Keratinocyte (primary cell): ENCODE measurements at places on chromosomes 6 and 20.

GRCh38 chr6:14887986-14888574, 357.8 kb upstream of the JARID2 start:
- DNase-seq = no peak

GRCh38 chr6:128350416-128351254, 169.8 kb downstream of the PTPRK start:
- DNase-seq = peak; percentile 9

DNA sequence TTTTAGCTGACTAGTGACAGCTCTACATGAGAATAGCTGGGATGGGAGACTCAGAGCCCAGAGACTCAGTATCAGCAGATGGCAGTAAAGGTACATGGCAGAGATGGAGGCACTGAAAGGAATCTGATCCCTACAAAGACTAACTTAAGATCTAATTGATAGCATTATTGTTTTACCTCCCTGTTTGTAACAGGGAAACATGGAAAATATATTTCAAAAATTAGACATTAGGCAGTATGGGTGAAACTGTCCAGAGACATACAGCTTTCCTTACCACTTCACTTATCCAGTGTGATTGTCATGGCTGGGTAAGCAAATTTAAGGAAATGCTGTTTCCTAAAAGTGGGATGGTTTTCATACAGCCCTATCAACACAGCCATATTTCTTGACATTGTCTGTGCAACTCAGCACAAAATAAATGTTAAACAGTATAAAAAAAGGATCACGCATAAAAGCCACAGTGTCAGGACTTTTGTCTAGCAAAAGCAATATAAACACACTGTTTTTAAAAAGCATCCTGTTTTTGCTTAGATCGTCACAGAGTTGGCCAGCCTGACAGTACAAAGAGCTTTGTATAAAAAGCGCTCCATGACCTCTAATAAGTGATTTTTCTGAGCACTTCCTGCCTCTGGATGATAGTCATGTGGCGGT, 376.9 kb downstream of the PHF3 start:
- DNase-seq = peak; percentile 7

DNA sequence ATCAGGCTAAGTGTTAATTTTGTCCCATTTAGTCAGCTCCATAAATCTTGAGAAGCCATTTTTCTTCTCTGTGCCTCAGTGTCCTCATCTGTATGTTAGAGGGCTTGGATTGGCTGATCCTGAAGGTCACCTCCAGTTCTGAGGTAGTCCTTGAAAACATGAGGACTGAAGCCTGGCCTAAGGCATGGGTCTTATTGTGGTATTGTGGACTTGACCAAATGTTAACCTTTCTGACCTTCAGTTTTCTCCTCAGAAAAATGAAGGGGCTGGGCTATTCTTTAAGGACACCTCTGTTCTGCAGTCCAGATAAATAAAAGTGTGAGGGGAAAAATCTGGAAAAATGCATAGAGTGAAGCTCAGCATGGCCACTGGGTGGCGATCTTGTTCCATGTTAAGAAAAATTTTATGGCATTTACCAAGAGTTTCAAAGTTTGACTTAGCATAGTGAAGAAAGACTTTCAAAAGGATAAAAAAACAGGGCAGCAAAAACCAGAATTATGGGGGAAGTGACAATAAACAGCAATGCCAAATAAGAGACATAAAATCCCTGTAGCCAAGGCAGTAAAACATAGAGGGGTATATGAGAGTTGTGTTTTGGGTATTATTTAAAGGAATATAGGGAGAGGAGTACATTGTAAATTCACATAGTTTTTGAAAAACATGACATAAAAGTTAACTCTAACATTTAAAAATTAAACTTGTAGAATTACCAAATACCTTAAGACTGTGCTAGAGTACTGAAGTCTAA, 13.2 kb upstream of the TFB1M start:
- no peak for DNase-seq

- DNase-seq = no peak
Measured at GRCh38 chr6:156113631-156114030, 658.0 kb upstream of the NOX3 start.

GRCh38 chr20:64102647-64103354, 4.6 kb downstream of the NPBWR2 start:
- no peak for DNase-seq

- no peak for DNase-seq
Measured at GRCh38 chr6:37607944-37608343, 89.7 kb downstream of the MDGA1 start.

- no peak for DNase-seq
Measured at GRCh38 chr6:88339761-88340160, 173.6 kb upstream of the CNR1 start.

- no peak for DNase-seq
Measured at GRCh38 chr20:63027922-63028389, 21.2 kb upstream of the BHLHE23 start.

- DNase-seq = no peak
Measured at GRCh38 chr6:25366903-25367545, 87.8 kb downstream of the CARMIL1 start.

- no peak for DNase-seq
Measured at GRCh38 chr20:36875702-36876472, at the start of gene TLDC2. TSS of gene TLDC2 (plus strand) at chr20:36876138. CDS start at chr20:36876175, 37 bp downstream.

DNA sequence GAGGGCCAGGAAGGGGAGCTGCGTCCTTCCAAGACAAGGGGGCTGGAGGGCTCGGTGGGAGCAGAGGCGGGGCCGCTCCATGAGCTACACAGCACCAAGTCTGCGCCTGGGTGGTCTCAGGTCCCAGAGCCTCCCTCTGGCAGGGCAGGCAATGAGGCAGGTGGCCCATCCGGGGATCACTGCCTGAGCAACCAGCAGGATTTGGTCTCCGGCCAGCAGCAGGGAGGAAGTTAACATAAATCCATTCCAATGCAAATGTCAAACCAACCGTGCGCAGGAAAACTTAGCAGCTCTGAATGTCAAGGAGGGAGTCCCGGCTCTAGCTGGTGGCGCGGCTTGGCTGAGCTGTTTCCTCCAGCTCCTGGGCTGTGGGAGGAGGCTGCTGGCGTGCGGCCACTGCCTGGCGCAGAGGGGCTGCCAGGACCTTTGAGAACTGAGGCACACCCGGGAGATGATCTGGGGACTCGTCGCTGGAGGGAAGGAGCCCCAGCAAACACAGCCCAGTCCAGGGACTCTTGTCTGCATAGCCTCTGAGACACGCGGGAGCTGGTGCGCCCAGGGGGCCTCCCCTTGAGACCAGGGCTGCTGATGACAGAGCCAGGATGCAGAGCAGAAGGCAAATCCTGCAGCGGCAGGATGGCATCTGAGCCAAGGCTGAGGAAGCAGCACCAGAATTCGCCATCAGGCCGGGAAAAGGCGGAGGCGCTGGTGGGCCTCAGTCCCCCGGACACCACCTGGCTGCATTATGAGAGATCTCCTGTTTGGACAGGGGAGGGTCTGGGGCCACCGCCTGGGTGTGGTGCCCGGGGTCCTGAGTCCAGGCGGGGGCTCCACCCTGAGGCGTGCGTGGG, 33.1 kb upstream of the CHRNA4 start:
- DNase-seq = no peak

GRCh38 chr6:91155129-91155785, 568.4 kb upstream of the MAP3K7 start:
- no peak for DNase-seq

GRCh38 chr6:169473663-169474062, 220.0 kb upstream of the THBS2 start:
- DNase-seq = no peak

- no peak for DNase-seq
Measured at GRCh38 chr20:58584881-58585752, 66.0 kb upstream of the STX16 start.

GRCh38 chr6:107554918-107555317, 65.0 kb downstream of the SOBP start:
- DNase-seq = no peak

DNA sequence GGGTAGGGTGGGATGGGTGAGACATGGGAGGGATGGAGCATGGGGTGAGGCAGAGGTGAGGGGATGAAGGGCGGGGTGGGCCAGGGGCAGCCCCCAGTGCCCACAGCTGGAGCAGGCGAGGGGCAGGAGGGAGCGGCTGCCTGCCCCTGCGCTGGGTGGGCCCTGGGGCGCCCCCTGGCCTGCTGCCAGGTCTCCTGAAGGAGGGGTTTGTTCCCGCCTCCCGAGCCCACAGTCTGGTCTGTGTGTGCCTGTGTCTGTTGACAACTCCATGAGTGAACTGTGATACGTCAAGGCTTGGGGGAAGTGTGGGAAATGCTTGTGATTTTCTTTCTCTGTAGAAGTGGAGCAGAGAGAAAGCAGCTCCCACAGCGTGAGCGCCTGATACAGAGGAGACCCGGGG, 10.9 kb upstream of the MRGBP start:
- no peak for DNase-seq

DNA sequence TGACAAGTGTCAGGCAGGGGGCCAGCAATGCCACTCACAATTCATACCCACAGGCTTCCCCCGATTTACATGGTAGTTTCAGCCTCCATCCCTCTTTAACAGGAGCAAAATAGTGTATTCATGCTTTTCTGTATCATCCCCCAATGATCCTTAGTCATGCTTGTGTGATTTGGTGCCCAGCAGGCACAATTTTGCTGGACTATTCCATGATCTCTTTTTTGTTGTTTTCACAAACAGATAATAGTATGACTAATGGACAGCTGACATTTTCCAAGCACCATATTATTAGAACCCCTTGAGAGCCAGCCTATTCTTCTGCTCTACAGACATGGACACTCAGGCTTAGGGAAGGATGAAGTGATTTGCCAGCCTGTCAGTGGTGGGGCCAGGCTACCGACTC, 128.2 kb upstream of the RIPOR2 start:
- DNase-seq = no peak

DNA sequence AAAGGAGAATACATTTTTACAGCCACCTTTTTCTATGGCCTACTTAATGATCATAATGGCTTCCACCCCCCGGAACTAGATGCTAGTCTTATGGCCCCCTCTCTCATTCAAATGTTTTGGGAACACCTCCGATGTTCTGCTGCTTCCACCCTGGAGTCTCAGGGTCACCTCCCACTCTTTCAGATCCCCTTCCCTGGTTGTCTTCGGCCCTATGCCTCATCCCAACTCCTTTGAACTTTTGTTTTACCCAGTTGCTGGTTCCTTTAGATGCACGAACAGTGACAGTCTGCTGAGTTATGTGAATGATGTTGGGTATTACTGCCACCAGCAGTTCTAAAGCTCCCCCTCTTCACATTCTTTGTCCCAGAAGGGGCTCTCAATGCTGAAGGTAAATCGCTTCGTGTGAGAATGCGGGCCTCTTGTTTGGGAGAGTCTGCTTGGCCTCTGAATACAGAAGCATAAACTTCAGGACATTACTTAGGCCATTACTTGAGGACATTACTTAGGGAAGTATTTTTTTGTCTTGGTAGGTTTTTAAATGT, 309.1 kb downstream of the SOX4 start:
- DNase-seq = no peak

DNA sequence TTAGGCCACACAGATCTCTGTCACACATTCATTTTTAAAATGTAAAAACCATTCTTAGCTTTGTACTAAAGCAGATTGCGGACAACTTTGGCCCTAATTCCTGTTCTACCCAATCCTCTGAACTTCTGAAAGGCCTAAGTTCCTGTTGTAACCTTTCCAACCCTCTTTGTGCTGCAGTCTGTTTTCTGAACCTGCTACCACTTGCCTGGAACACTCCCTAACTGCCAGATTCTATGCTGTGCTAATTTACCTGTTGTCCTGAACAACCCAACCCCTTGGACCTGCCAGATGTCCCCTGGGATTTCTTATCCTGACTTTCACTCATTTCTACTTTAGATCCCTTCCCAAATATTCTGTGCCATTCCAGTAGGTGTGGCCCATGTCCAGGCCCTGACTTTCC, 398.7 kb downstream of the ZFAND3 start:
- no peak for DNase-seq

DNA sequence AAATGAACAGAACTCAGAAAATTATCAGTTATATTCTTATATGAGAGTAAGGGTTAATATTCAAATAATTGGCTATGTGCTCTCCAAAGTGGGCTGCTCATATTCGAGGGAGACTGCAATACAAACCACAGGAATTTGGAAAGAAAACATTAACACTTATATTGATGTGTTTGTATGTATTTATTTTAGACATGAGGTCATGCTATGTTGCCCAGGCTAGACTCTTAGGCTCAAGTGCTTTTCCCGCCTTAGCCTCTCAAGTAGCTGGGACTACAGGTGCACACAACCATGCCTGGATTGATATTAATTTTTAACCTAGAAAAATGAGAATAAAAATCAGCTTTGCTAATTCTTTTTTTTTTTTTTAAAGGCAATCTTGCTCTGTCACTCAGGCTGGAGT, 35.0 kb downstream of the BTBD9 start:
- DNase-seq = no peak

GRCh38 chr20:49432550-49432949, 49.9 kb downstream of the KCNB1 start:
- DNase-seq = no peak

DNA sequence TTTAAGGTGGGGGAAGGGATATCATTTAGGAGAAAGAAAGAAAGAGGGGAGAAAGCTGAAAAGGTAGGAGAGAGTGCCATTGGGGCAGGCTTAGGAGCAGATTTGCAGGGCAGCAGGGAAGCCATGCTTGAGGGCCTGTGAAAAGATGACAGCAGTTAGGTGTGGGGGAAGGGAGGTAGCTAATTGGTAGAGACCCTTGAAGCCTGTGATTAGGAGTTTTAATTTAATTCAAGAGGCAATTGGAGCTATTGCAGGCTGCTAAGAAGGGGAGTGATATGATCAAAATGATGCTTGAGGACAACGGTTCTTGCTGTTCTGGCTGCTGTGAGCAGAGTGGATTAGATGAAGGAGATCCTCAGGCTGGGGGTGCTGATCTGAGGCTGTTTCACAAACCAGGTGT, 24.5 kb upstream of the SEC63 start:
- no peak for DNase-seq

DNA sequence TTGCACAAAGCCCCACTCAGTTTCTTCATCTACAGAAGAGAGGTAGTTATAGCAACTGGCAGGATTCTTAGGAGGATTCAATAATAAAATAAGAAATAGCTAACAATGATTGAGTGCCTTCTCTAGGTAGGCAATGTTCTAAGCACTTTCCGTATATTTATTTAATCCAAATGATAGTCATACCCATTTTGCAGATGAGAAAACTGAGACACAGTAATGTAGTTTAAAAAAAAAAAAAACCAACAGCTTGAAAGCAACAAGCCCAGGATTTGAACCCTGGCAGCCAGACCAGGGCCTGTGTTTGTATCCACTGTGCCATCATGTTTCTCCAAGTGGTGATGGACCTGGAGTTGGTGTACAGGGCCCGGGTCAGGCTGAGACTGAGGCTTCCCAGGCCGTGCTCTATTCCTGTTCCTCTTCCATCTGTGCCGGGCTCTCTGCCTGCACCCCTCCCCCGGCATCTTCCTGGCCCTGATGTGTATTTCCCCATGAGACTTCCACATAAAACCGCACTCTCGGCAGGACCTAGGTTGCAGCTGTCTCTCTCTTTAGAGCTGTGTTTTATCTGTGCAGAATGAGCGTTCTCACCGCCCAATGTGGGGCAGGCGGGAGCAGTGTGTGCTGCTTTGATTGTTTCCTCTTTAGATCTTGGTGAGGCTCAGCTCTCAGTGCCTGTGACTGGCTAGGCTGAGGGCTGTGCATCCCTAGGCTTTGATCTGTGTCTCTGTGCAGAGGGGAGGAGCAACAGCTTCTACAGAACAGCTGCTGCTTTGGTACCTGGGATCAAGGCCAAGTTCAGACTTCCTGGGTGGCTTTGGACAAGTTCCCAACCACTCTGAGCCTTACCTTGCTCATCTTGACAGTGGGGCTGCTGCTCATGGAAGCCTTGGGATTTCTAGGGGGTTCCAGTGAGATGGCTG, 49.5 kb downstream of the TOX2 start:
- DNase-seq = no peak
